ENCODE measurements at places on chromosomes 6 and 20. TPM values are rescaled to one million over a fixed set of nuclear protein-coding genes. Genes with fewer than 3 reads are reported as not detected.

DNA sequence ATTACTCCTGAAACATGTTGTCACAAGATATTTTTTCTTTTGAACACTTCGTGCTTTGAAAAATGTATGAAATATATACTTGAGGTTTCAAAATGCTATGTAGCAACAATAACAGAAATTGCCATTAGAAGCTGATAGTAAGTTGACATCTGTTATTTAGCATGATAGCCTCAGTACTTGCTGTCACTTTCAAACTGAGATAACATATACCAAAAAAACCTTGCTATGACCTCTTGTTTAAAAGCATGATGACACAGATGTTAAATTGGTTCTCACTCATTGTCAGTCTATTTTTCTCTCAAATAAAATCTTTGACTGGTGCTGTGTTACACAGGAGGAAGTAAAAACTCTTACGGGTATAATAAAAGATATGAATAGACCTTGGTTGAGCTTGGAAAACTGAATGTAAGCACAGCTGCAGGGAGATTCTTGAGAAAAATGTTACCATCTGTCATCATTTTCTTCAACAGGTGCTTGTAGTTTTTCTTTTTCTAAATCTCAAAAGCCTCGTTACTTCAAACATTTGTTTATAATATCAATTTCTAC, 18.6 kb downstream of the MOXD1 start:
- no peak for DNase-seq

SAMD3 gene
- 45.5 TPM for total RNA-seq

- no peak for DNase-seq
Measured at GRCh38 chr6:83852528-83853177, 507 bp upstream of the RIPPLY2 start.

AURKA gene
- total RNA-seq: 88.7 TPM

OR2J3 gene
- total RNA-seq: not detected

SLPI gene
- total RNA-seq: not detected

DNA sequence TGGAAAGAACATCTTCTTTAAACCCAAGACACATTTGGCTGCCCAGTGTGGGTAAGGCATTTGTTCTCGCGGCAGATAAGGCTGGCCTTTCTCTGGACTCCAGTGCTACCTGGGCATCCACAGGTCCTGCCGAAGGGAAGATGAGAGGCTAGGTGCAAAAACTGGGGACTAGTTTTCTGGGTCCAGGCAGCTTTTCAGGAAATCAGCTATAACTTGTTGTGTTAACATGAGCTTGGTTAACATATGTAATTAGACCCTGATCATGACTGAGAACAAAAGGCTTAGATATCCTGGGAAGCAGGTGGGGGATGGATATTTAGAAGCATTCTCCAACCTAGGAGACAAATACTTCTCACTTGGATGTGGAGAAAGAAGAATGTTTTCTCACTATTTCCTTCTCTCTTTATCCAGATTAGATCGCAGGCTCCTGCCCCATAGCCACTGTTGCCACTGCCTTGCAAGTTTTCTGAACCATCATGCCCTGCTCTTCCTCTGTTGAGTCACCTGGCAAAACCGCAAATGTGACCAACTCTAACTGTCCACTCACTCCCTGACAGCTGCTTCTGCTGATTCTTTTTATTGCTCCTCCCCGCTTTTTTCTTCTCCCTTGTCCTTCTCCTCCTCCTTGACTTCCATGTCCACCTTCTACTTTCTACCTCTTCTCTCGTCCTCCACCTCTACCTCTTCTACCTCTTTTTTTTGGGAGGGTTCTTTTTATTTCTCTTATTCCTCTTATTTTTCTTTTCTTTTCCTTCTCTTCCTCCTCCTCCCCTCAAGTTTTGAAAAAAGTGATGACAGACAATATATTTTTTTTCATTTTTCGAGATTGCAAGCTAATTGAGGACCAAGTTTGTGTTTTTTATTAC, 258.1 kb downstream of the UTRN start:
- DNase-seq: peak; percentile 45

DNA sequence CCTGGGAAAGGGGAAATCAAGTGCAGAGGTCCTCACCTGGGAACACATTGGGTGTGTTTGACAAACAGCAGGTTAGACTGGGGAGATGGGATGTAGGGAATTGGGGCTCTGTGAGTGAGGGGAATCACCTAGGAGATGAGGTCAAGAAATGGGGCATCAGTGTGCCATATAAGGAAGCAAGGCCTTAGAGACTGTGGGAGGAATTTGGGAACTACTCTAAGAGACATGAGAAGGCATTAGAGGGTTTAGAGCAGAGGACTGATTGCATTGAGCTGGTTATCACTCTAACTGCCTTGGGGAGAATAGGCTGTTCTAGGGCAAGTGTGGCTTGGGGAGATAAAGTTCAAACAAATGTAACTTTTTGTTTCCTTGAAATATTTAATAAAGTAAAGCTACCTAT, 189.9 kb downstream of the EYA4 start:
- DNase-seq: no peak

SERAC1 gene
- 14.8 TPM for total RNA-seq

- no peak for DNase-seq
Measured at GRCh38 chr20:62663145-62664018, 21.1 kb downstream of the SLCO4A1 start.

BPIFB1 gene
- 0.26 TPM for total RNA-seq

DNA sequence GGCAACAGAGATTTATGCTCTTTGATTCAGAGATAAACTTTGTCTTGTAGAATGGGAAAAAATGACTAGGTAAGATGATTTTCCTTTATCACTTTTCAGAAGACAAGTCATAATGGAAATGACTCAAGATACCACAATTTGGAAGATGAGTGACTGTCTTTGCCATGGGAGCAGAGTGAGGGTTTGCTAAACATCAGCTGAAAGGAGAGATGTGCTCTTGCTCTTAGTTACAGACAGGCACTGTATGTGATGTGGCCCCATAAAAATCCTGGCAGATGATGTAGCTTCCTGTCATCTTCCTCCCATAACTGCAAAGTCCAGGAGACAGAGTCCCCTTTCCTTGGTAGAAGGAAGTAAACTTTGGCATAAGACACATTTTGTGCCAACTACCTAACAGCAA, 47.6 kb downstream of the BACH2 start:
- DNase-seq: no peak
